CD8-positive, alpha-beta memory T cell (primary cell): ENCODE measurements at places on chromosomes 2 and 18. TPM values are rescaled to one million over a fixed set of nuclear protein-coding genes. Genes with fewer than 3 reads are reported as not detected.

The KYNU gene
- not detected for polyA plus RNA-seq

The TTR gene
- not detected for polyA plus RNA-seq

The TUBB8B gene
- not detected for polyA plus RNA-seq

The ABHD1 gene
- 1.4 TPM for polyA plus RNA-seq

- no peak for DNase-seq
Observed at GRCh38 chr18:55522011-55522410, 66.0 kb downstream of the TCF4 start.
